Stimulated activated CD4-positive, alpha-beta T cell treated with anti-CD3 and anti-CD28 coated beads, TNF-alpha, amount 100 ng/mL, for 48 hours (primary cell): ENCODE measurements at places on chromosomes 5 and 9.

DNA sequence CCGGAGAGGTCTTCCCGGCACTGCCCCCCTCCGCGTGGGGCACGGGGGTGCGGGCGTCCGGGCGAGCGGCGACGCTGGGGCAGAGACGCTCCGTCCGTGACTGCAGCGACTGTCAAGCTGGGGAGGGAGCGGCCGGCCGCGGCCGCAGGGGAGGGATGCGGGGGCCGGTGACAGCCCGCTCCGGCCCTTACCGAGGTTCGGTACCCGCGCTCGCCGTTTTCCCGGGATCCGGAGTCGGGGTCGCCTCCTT is 400 bp downstream of the KDM4C start:
- no peak for DNase-seq

GRCh38 chr5:83374547-83374946 is 97.0 kb upstream of the VCAN start:
- no peak for DNase-seq

DNA sequence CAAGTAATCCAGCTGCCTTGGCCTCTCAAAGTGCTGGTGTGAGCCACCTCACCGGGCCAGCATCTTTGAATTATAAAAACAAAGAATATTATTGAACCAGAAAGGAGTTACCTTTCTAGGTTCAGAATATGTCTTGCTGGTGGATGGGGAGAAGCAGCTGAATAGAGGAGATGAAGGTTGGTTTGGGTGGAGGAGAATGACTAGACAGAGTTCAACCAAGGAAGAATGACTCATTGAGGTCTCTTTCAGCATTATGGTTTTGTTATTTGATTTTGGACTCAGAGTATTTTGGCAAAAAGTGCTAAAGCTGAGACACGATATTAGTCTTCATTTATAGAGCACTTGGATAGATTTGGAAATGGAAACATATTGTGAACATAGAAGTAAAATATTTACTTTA is 75.2 kb upstream of the MPDZ start:
- DNase-seq: no peak

DNA sequence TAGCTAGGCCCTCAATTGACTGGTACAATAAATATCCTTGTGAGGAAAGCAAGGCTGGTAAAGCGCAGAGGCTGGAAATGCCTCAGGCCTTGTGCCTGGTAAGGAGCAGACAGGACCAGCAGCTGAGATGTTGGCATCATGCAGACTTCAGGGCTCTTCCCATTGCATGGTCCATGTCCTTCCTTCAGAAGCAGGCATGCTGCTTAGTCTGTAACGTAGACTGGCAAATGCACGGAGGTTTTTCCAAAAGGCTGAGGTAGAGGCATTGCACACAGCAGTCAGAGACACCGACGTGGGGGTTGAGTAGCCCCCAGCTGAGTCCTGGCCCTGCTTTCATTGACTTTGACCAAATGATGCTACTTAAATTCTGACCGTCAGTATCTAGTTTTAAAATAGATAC is 87.1 kb downstream of the ADRB2 start:
- DNase-seq: no peak

GRCh38 chr5:54212331-54212730 is 98.0 kb downstream of the ARL15 start:
- no peak for DNase-seq

- no peak for DNase-seq
Measured at GRCh38 chr5:148033134-148033533, 30.6 kb upstream of the SPINK5 start.
